ENCODE measurements at places on chromosomes 7 and 10. TPM values are rescaled to one million over a fixed set of nuclear protein-coding genes. Genes with fewer than 3 reads are reported as not detected.

ZNF775 gene
- 3.0 TPM for polyA plus RNA-seq

- no peak for DNase-seq
- H3K4me1 ChIP-seq: no peaks in the 10 kb centered on the region
- no peaks in the 10 kb centered on the region for H3K36me3 ChIP-seq
- no peak overlapping the region for H3K27ac ChIP-seq
- no peak overlapping the region for H3K4me3 ChIP-seq
- peaks cover 22% of the 10 kb centered on the region for H3K27me3 ChIP-seq
These were observed 530.9 kb upstream of the AUTS2 start for GRCh38 chr7:69067397-69067796.

DNA sequence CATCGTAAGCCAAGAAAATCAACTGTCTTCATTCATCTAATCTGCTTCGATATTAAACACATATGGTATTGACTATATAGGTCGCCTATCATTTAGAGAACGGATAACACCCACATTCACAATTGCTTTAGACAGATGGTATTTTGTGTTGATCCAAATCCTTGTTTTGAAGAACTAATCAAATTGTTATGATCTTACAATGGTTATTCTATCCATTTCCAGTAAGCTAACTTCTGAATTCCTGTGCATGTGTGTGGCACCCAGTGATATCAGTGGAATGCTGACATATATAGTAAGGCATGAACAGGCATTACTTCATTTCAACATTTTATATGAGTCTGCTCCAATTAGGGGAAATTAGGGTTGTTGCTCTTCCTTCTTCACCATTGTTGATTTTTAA, 98.8 kb downstream of the SEMA3E start:
- H3K4me3 ChIP-seq: no peak overlapping the region
- H3K27ac ChIP-seq: no peak overlapping the region
- no peaks in the 10 kb centered on the region for H3K4me1 ChIP-seq
- DNase-seq: no peak
- H3K27me3 ChIP-seq: no peaks in the 10 kb centered on the region

- H3K36me3 ChIP-seq: no peaks in the 10 kb centered on the region
- H3K4me3 ChIP-seq: no peak overlapping the region
- no peaks in the 10 kb centered on the region for H3K4me1 ChIP-seq
- H3K27ac ChIP-seq: no peak overlapping the region
- H3K27me3 ChIP-seq: no peaks in the 10 kb centered on the region
These were observed 45.0 kb downstream of the JAKMIP3 start for GRCh38 chr10:132110713-132111112.

GRCh38 chr10:119776536-119776935, 50.7 kb downstream of the INPP5F start:
- H3K27me3 ChIP-seq: no peaks in the 10 kb centered on the region
- DNase-seq: no peak
- no peak overlapping the region for H3K4me3 ChIP-seq
- peaks cover 12% of the 10 kb centered on the region for H3K4me1 ChIP-seq

DNA sequence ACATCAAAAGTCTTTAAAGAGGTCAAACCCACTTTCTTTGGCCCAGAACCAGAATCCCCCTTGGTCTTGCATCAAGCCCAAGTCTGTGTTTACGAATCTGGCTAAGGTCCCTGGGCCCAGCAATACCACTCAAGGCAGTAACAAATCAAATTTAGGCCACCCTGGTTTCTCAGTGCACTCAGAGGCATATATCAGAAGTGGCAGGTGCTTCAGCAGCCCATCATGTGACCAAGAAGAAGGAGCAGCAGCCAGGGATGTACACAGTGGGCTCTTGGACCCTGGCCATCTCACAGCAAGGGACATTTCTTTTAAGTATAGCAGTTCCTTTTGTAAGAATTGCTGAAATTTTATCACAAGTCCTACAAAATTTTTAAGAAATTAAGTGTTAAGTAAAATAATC, 7.3 kb upstream of the SLC25A13 start:
- H3K36me3 ChIP-seq: peaks cover 10% of the 10 kb centered on the region
- DNase-seq: no peak
- H3K27me3 ChIP-seq: peaks cover 9% of the 10 kb centered on the region
- peaks cover 17% of the 10 kb centered on the region for H3K4me1 ChIP-seq

GRCh38 chr7:151143261-151144015, 24.1 kb downstream of the GBX1 start:
- peaks cover 18% of the 10 kb centered on the region for H3K27me3 ChIP-seq
- no peaks in the 10 kb centered on the region for H3K4me1 ChIP-seq
- no peaks in the 10 kb centered on the region for H3K36me3 ChIP-seq

DNA sequence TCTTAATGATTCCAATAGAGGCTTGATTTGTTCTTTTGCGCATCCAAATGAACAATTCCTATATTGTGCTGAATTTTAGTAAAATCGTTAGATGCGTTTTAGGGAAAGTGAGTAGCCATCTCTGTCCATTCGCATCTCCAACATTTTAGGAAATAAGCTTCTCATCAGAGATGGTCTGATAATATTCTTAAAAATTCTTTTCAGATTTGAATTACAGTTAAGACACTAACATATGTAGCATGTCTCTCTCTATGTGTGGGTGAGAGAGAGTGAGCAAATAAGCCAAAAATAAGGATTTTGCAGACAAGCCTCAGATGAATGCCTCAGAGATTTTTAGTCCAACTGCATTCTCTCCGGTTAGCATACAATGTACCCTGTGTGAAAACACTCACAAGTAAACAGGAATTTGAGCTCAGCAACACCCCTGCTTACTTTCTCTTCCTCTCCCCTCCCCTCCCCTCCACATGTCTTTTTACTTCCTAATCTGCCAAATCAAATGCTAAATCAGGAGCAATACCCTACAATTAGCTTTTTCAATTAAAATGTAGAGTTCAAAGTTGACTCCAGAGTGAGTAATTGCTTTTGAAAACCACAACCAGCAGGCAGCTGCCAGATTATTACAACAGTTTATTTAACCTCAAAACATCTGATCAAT, 354.4 kb downstream of the CRPPA start:
- no peak overlapping the region for H3K27ac ChIP-seq
- H3K4me3 ChIP-seq: no peak overlapping the region
- no peaks in the 10 kb centered on the region for H3K4me1 ChIP-seq
- no peaks in the 10 kb centered on the region for H3K27me3 ChIP-seq
- no peak for DNase-seq
